PC-9 (cell line): ENCODE measurements at places on chromosomes 16 and 17. TPM values are rescaled to one million over a fixed set of nuclear protein-coding genes. Genes with fewer than 3 reads are reported as not detected.

The CDR2L gene
- 15.1 and 22.8 TPM in 2 replicates for total RNA-seq

DNA sequence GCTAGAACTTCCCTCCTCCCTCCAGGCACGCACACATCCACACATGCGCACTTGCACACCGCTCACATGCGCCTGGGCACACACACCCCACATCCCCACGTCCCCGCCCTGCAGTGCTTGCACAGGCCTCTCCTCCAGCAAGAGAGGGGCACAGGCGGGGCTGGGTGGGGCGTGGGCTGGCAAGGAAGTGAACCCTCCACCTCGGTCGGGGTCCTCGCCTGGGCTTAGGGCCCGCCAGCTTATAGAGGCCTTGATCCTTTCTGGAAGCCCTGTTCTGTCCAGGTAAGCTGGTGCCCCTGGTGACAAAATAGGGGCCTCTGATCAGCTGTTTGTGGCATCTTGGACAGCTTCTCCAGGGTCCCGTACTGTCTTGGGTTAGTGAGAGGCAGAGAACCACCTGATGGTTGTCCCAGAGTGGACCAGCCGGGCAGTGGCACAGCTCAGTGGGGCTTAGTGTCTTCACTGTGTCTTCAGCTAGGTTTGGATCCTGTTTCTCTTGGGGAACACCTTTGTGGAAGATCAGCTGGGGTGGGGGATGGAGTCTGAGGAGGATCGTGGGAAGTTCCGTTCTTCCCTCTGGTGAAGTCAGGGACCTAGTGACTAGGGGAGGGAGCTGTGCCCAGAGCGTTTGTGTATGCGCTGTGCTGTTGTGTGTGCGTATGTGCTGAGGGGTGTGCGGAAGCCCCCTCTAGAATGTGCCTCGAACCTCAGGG lies 12.1 kb downstream of the TBX4 start:
- no peak for DNase-seq

The CCDC154 gene
- 2.4 and 2.8 TPM in 2 replicates for total RNA-seq

- DNase-seq, result no peak
These were observed 15.9 kb downstream of the HASPIN start for GRCh38 chr17:3739422-3740124.

DNA sequence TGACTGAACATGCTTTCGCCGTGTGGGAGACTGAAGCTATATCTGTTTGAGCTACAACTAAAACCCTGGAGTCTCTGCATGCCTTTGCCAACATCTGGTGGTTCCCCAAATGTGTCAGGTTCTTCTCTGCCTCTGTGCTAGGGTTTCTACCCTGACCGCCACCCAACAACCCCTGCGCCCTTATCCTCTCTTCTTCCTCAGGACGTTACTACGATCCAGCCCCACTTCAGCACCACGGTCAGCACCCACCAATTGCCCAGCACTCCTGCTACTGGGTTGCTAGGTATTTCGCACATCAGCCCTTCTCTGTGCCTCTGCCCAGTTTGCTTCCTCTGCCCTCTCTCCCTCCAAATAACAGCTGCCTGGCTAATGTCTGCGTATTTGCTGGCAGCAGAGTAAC lies 106.3 kb upstream of the HSBP1 start:
- no peak for DNase-seq

GRCh38 chr17:69179227-69179952 lies 37.7 kb upstream of the ABCA6 start:
- DNase-seq, result peak; percentile 18

DNA sequence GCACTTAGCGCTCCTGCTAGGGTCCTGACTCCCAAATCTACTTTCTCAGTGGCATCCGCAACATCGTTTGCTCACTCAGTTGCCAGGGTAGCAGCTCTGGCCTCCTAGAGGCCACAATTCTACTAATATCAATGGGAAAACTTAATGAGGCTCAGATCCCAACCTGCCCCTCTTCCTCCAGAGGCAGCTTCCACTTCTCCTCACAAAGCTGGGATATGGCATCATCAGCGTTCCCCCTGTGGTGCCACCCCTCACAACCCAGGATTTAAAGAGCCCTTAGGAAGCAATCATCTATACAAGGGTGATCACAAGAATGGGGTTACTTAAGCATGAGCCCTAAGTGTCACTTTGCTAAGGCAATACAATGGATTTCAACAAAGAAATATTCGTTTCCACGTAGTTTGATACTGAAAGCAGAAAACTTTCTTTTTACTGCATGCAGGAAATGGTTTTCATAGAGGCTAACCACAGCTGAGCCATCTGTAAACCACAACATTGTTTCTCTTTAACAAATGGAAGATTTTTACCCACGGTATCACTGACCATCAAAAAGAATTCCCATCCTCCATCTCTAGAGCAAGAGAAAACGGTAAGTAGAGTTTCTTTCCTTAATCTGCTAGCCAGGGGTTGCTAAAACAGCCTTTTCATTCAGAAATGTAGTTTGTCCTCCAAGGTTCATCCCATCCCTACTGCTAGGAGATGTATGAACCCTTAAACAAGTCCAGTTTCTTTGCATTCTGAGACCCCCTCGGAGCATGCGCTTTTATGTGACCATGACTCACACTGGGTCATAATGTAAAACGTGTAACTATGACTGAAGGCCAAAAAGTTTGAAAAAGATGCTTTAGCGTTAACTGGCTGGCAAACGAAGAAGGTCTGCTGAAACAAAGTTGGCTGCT lies 68.3 kb upstream of the BCAR1 start:
- no peak for DNase-seq

DNA sequence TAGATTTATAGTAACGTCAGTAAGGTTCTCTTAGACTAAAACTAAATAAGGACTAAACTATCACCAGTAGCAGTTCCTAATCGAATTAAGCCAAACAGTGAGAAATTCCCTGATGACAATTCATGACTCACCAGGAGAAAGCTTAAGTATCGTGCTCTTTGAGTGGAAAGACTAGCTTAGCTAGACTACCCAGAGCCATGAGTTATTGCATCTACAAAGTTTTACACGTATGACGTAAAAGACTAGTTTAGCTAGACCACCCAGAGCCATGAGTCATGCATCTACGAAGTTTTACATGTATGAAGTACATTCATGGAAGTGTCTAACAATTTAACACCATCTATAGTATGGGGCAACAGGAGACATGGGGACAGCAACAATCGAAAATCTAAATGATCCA lies 36.6 kb downstream of the UBE2G1 start:
- DNase-seq, result peak; percentile 96
